ENCODE measurements at places on chromosomes 1 and 21. TPM values are rescaled to one million over a fixed set of nuclear protein-coding genes. Genes with fewer than 3 reads are reported as not detected.

Gene RIPPLY3
- total RNA-seq, result 0.59 TPM

Gene SPRR2F
- not detected for total RNA-seq

Gene PTAFR
- 0.16 TPM for total RNA-seq

Gene SV2A
- total RNA-seq, result 0.09 TPM

Gene LRRC7
- total RNA-seq, result not detected

Gene CACNA1S
- not detected for total RNA-seq

Measured in A549 treated with Hydrocortisone at 1 μM for 4 hours (cell line).